ENCODE measurements at places on chromosomes 16 and 17.

GRCh38 chr17:67399676-67400075 lies 22.6 kb downstream of the PITPNC1 start:
- DNase-seq: no peak

- DNase-seq: peak; percentile 70
Observed at GRCh38 chr17:82021107-82021899, 1.4 kb downstream of the CENPX start.

- DNase-seq: no peak
Observed at GRCh38 chr17:58283674-58284612, 3.2 kb upstream of the MPO start.

DNA sequence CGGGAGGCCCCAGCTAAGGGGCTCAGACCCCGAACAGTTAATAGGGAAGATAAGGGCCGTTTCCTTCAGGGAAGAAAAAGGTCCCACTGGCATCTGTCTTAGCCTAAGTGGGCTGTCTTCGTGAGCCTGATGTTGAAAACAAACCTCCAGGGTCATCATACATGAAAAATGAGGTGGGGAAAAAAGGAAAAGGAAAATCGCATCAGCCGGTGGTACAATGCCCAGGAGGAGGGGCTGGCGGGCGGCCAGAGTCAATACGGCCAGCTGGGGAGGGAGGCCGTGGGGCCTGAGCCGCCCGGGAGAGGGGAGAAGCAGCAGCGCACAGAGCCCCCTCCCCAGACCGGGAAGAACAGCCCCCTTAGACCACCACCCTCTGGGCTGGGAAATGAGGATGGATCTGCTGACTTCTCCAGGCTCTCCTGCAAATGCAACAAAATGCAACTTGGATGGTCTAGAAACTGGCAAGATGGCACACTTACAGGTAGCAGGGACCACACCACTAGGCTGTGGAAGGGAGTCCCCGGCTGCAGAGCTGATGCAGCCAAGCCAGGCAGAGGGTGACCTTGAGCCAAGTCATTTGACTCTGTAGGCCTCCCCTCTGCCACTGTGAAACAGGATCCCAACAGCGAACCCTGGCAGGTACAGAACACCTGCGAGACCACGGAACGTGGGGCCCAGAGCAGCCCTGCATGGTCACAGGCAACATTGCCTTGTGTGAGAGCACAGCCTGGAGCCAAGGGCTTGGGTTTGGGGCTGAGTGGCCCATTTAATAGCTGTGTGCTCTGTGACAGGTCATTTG lies 448.5 kb downstream of the SOX9 start:
- DNase-seq: no peak

GRCh38 chr17:81992306-81993102 lies 15.1 kb downstream of the ASPSCR1 start:
- DNase-seq: no peak

GRCh38 chr16:82535764-82536163 lies 91.0 kb upstream of the CDH13 start:
- no peak for DNase-seq

GRCh38 chr17:50392621-50393020 lies 4.7 kb downstream of the LRRC59 start:
- DNase-seq: no peak

GRCh38 chr17:39015546-39015935 lies 48.3 kb upstream of the FBXO47 start:
- DNase-seq: no peak

GRCh38 chr17:28950017-28950751 lies 1.1 kb downstream of the PHF12 start:
- peak; percentile 55 for DNase-seq

- peak; percentile 7 for DNase-seq
Observed at GRCh38 chr17:83193336-83194185, 114.2 kb downstream of the METRNL start.

GRCh38 chr16:28212532-28212873 lies 738 bp upstream of the XPO6 start:
- no peak for DNase-seq

DNA sequence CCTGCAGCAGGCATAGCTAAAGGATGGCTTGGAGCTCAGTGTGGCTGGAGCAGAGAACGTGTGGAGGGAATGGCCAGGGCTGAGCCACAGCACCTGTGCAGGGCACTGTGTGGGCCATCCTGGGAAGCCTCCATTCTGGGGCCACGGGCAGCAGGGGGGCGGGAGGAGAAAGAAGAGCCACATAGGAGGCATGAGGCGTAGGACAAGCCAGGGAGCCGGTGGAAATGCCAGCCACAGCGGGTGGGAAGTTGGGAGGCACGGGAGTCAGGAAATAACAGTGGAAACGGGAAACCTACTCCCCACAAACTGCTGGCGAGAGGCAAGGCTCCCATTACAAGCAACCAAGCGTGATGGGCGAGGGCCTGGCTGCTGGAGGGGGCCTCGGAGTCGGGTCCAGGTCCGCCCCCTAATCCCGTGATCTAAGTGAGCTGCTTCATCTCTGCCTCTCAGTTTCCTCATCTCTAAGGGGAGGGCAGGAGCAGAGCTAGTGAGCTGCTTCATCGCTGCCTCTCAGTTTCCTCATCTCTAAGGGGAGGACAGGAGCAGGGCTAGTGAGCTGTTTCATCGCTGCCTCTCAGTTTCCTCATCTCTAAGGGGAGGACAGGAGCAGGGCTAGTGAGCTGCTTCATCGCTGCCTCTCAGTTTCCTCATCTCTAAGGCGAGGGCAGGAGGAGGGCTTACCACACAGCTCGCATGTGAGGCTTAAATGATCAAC lies 104.9 kb downstream of the ADCY9 start:
- no peak for DNase-seq

GRCh38 chr16:11076259-11077018 lies 132.1 kb downstream of the CLEC16A start:
- DNase-seq: no peak

DNA sequence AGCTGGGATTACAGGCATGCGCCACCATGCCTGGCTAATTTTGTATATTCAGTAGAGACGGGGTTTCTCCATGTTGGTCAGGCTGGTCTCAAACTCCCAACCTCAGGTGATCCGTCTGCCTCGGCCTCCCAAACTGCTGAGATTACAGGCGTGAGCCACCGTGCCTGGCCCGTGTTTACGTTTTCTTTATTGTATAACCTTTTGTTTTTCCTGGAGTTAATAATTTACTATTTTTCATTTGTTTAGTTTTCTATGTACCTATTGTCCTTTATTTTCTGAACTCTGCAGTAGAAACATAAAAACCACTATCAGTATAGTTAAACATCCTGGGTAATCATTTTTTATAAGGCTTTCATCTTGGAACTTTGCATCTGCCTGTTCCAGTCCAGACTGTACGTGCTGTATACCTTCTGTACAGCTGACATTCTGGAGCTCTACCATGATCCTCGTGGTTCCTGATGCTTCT lies 73.6 kb downstream of the PPM1E start:
- DNase-seq: no peak

Measured in 8988T (cell line).